ENCODE measurements at places on chromosomes 5 and 9. TPM values are rescaled to one million over a fixed set of nuclear protein-coding genes. Genes with fewer than 3 reads are reported as not detected.

DNA sequence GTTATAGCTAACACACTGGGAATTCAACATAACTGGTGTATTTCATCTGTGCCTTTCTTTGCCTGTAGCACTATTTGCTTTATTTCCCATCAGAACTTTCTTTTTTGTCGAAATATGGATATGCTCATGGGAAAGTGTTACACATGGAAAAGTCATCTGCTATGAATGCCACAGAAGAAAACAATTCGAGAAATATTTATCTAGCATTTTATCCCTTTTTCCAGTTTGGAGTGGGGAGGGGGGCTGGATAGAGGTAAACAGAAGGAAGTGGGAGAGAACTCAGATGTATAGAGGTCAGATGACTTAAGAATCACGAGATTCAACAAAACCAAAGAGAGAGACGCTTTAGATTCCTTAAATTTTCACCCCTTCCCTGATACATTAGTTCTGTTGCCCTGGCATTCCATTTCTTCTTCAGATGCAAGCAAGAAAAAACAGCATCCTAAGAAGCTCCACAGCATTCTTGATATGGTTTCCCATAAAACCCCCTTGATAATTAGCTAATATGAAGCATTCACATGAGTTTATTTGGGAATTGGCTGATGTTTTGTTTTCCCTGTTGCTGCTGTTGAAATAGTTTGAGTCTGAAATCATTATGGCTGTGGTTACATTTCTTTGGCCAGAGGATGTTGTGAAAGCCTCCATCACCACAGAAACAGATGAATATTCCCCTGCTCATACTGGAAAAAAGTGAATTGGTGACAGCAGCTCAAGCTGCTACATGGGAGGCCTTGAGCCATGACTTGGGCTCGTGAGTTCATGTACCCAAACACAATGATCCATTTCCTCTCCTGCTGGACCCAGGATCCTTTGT, 335.8 kb upstream of the DAB2 start:
- no peak for DNase-seq

DNA sequence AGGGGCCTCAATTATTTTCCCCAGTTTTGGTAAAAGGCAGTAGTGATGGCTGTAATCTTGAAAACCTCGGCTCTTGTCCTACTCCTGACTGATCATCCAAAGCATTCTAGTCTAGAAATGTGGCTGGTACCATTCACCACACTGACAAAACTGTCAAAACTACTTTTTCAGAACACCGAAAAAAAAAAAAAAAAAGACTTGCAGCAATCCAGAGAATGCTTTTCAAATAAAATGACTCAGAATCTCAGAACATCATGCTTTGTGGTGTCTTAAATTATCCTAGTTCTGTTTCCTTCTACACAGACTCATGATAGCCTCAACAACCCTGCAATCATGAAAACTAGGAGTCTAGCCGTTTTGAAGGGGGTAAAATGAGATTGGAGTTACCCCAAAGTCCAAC, 13.4 kb downstream of the SLC28A3 start:
- DNase-seq = no peak

GRCh38 chr5:107564931-107565372, 105.8 kb downstream of the EFNA5 start:
- no peak for DNase-seq

GRCh38 chr5:139836469-139837208, 41.0 kb downstream of the PSD2 start:
- DNase-seq = no peak

Gene ROPN1L
- total RNA-seq = 1.4 TPM

Gene PAPPA
- 12.9 TPM for total RNA-seq

Gene ST8SIA4
- 4.2 TPM for total RNA-seq

DNA sequence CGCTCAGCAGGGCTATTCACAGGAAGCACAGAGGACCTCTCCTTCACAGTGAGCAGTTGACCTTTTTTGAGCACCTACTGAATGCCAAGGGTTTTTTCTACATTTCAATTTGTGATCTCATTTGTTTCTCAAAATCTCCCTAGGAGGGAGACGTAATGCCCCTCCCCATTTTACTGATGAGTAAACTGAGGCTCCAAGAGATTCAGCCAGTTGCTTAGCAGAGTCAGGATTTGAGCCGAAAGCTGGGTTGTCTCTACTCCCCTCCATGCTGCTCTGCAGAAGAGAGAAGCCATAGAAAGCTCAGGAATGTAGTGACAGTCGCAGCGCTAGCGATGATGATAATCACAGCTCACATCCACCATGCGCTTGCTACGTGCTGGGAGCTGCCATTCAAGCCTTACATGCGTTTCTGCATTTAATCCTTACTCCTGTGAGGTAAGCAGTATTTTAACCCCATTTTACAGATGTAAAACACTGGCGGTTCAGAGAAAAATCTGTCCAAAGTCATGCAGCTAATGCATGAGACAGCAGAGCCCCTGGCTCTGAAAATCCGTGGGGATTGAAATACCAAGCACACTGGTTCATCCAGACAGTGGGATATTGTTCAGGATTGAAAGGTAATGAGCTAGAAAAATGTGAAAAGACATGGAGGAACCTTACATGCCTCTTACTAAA, 33.8 kb downstream of the ERGIC1 start:
- no peak for DNase-seq

GRCh38 chr5:104793031-104793754, 1230.6 kb upstream of the NUDT12 start:
- DNase-seq = no peak

GRCh38 chr5:73420666-73421065, 27.9 kb downstream of the FOXD1 start:
- DNase-seq = no peak

DNA sequence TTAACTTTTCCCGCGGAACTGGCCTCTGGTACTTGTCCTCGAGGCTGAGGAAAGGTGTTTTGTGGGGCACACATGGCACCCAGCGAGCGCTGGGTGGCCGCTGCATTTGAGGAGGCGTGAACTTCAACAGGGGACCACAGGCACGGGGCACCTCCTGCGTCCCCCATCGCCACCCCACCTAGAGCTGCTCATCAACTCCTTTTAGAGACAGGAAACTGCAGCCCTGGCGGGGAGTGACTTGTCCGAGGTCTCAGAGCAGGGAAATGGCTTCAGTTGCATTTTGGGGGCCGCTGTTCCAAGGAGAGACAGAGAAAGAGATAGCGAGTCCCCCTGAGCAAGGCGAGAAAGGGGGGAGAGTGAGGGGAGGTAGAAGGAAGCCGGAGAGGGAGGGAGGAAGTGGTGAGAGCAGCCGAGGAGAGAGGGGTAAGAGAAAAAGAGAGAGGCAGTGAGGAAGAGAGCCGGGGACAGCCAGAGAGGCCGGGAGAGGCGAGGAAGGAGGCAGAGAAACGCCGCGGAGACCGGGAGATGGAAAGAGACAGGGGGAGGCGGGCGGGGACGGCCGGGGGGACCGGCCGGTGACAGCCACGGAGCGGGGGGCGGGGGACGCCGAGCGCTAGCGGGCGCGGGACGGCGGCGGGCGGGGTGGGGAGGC, 12.5 kb upstream of the LHX2 start:
- no peak for DNase-seq

DNA sequence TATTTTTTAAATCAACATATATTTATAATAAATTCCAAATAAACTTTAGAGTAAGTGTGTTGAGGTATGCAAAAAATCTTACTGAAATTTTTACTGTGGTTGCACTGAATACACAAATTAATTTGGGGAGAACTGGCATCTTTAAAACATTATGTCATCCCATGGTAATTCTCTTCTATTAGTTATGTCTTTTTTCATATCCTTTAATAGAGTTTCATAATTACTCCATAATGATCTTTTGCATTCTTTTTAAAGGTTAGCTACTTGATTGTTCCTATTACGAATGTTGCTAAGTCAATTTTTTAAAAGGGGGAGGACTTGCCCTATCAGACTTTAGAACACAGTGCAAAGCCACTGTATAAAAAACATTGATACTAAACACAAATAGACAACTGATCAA, 26.8 kb downstream of the SSBP2 start:
- DNase-seq = no peak

Gene FGFR4
- total RNA-seq = 1.4 TPM

- DNase-seq = no peak
Observed at GRCh38 chr5:16844952-16845351, 91.1 kb downstream of the MYO10 start.

Gene PALM2AKAP2
- 38.4 TPM for total RNA-seq

GRCh38 chr9:136784249-136784996, 6.7 kb upstream of the TMEM141 start:
- no peak for DNase-seq

Gene TPRN
- total RNA-seq = 5.2 TPM

DNA sequence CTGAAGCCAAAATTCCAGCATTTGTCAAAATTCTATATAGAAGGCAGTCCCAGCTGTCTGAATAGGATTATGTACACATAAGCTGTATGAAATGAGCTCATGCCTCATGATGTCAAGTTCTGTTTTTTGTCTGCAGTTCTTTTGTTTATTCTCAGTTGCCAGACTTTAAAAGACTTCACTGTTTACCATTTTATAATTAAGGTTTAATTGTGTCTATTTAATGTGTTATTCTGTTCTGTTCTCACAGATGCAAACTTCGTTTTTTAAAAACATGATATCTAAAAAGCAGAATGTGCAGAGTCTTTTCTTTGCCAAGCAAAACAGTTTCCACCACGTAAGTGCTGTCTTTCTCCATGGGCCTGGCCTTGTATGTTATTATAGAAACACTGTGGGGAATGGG, 31.1 kb downstream of the ERAP1 start:
- no peak for DNase-seq

Gene OBP2A
- total RNA-seq = not detected

GRCh38 chr5:37757980-37758582, 81.8 kb downstream of the GDNF start:
- no peak for DNase-seq

GRCh38 chr5:78747705-78748359, 99.3 kb upstream of the LHFPL2 start:
- no peak for DNase-seq

- DNase-seq = no peak
Observed at GRCh38 chr9:83932011-83932410, 10.8 kb upstream of the KIF27 start.

Gene HAPLN1
- total RNA-seq = not detected

DNA sequence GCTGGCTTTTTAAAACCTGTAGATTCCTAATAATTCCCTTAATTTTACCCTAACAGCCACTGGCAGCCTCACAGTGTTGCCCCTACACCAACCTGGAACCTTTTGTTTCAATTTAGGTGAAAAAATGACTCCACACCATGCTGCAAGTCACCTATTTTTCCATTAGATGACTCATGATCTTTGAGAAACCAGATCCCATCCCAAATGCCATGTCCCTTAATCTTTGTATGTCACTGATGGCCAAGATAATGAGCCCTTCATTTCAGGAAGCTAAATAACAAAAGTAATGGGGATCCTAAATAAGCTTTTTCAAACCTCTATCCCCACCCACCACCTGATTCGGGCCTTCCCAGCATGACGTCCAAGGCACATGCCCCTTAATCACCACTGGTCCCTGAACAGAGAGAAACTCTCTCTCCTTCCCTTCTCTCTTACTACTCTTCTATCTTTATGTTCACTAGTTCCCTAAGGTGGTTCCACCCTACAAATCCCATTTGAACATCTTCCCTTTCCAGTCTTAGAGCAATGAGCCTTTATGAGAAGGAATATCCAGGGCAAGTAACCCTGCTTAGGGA, 33.6 kb downstream of the ZNF608 start:
- no peak for DNase-seq

DNA sequence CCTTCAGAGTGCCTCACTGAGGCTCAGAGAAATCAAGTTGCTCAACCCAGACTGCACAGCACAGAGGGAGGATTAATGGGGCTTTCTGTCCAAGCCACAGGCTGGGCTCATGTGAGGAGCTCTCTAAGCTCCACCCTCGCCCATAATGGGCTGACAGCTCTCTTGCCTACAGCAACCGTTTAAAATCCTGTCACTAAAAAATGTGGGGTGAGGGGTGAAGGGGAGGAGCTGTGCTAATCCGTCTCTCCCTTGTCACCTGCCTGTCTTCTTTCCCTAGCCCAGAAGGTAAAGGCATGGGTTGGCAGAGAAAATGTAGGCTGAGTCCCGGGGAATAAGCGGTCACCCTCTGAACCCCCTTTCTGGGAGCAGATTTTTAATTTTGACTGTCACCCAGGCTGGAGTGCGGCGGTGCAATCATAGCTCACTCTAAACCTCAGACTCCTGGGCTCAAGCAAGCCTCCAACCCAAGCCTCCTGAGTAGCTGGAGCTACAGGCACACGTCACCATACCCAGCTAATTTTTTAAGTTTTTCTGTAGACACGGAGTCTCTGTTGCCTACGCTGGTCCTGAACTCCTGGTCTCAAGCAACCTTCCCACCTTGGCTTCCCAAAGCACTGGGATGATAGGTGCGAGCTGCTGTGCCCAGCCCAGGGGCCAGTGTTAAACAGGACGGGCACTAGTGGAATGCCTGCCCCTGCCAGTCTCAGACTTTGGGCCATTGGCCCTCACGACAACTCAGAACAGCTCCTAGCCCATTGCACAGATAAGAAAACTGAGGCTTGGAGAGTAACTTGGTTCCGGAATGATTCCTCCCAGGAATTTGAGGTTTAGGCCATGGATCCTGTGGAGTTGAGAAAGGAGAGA, 89.5 kb downstream of the LMX1B start:
- DNase-seq = no peak

Gene FBLL1
- total RNA-seq = 0.84 TPM

GRCh38 chr5:160508780-160509361, 87.2 kb downstream of the PTTG1 start:
- no peak for DNase-seq

All from omental fat pad (tissue), 4 donors.